ENCODE measurements at places on chromosomes 5 and 9. TPM values are rescaled to one million over a fixed set of nuclear protein-coding genes. Genes with fewer than 3 reads are reported as not detected.

Gene C9orf153
- 1.3 TPM for total RNA-seq

Gene HSD17B3
- 0.63 TPM for total RNA-seq

Gene ARL14EPL
- not detected for total RNA-seq

Gene IL4
- total RNA-seq = not detected

Gene HNRNPA0
- 40.1 TPM for total RNA-seq

Gene INIP
- 25.4 TPM for total RNA-seq

Gene NOXA1
- total RNA-seq = 2.5 TPM

Gene SH2D3C
- 11.3 TPM for total RNA-seq

Gene COL23A1
- total RNA-seq = 0.94 TPM

Gene HAND1
- total RNA-seq = not detected

Gene PCDHGA5
- 17.8 TPM for total RNA-seq

Gene SCGB3A2
- not detected for total RNA-seq

Gene EGFLAM
- total RNA-seq = 1.3 TPM

Gene CNTFR
- 23.8 TPM for total RNA-seq

Gene BARX1
- total RNA-seq = not detected

Gene CCDC152
- total RNA-seq = 8.1 TPM

Gene TLX3
- not detected for total RNA-seq

Gene NOTCH1
- 57.6 TPM for total RNA-seq

Gene SV2C
- total RNA-seq = 1.9 TPM

Gene PCDHGA12
- 26.9 TPM for total RNA-seq

Gene CCNJL
- 4.4 TPM for total RNA-seq

Gene DIPK1B
- total RNA-seq = 37.9 TPM

Gene CCDC192
- total RNA-seq = not detected

Gene TMEM252
- total RNA-seq = not detected

Gene SMIM23
- not detected for total RNA-seq

Gene PCSK1
- 0.94 TPM for total RNA-seq

Gene FAM221B
- total RNA-seq = not detected

Gene RNF38
- total RNA-seq = 76.1 TPM

Gene FAM163B
- 17.2 TPM for total RNA-seq

Gene WDR38
- total RNA-seq = not detected

Gene DNAH5
- 8.1 TPM for total RNA-seq

Gene LCN9
- not detected for total RNA-seq

Gene CFAP157
- total RNA-seq = 0.94 TPM

Gene IFNA2
- not detected for total RNA-seq

Gene PHYHD1
- 1.9 TPM for total RNA-seq

Gene GPR151
- under 0.01 TPM for total RNA-seq

Gene ZDHHC11B
- 17.5 TPM for total RNA-seq

Gene NRARP
- 5.0 TPM for total RNA-seq

Gene SPATA31D4
- not detected for total RNA-seq

Gene RASGRF2
- total RNA-seq = 22.5 TPM

Gene CLIC3
- not detected for total RNA-seq

Gene SHOC1
- not detected for total RNA-seq

Gene TNIP1
- total RNA-seq = 27.5 TPM

Gene TEK
- 7.2 TPM for total RNA-seq

Gene BSPRY
- total RNA-seq = not detected

Gene PCDHGB4
- total RNA-seq = 35.4 TPM

Gene WDR70
- total RNA-seq = 46.3 TPM

Gene AQP7
- total RNA-seq = not detected

Gene ANKRD18B
- total RNA-seq = not detected

Gene SVEP1
- total RNA-seq = 16.3 TPM

Gene PCDHB8
- 15.0 TPM for total RNA-seq

Gene SH3RF2
- total RNA-seq = 0.94 TPM

Gene NSMF
- total RNA-seq = 66.7 TPM

Data from parietal lobe (tissue), 2 donors.